ENCODE measurements at places on chromosomes 6 and 20.

DNA sequence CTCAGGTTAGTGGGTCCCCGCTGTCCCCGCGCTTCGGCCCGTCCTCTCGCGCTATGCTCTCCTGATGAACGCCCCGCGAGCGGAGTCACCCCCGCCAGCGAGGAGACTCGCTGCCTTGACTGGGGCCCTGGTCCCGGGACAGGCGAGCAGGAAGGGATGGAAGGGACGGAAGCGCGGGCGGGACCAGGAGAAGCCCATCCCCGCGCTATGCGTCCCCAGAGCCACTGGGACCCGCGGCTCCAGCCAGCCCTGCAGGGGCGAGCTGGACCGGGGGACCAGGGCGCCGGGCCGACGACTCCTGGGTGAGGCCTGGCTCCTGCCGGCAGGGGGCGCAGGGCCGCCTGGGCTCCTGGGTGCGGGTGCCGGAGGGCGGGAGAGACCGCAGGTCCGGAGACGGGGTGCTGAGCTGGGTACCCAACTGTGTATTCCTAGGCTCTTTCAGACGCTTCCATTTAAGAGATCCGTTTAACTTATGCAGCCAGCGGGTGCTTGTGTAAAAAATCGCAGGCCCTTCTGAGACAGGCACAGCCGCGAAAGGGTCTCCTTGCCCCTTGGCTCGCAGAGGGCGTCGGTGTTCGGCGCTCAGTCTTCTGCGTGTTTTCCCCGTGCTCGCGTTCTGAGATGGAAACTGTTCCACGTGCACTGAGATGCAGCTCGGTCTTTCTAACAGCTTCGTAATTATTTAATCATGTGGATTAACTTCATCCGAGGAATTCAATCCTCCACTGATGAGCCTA is 580 bp upstream of the SYCP2 start:
- DNase-seq = peak; percentile 80

GRCh38 chr20:41054847-41055230 is 26.2 kb downstream of the TOP1 start:
- no peak for DNase-seq

- no peak for DNase-seq
Observed at GRCh38 chr6:8113131-8113654, 10.8 kb upstream of the EEF1E1 start.

DNA sequence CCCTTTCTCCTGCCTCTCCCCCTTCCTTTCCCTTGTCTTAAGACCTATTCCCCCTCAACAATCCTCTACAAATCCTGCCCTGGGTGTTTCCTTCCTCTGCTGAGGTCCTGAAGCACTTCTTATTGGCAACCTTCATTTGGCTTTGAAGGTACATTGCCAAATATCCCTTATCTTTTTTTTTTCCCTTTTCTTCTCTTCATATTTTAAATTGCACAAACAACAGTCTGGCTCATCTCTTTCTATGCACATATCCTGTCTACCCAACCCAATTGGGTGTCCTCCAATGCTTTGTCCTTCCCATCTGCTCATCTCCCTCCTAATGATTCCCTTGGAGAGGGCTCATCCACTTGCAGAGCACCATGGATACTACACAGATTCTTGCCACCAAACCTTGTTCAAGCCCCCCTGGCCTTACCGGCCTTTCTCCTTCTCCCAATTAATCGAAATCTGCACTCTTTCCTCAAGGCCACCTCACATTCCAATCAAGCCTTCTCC is 537.9 kb upstream of the JARID2 start:
- DNase-seq = no peak

DNA sequence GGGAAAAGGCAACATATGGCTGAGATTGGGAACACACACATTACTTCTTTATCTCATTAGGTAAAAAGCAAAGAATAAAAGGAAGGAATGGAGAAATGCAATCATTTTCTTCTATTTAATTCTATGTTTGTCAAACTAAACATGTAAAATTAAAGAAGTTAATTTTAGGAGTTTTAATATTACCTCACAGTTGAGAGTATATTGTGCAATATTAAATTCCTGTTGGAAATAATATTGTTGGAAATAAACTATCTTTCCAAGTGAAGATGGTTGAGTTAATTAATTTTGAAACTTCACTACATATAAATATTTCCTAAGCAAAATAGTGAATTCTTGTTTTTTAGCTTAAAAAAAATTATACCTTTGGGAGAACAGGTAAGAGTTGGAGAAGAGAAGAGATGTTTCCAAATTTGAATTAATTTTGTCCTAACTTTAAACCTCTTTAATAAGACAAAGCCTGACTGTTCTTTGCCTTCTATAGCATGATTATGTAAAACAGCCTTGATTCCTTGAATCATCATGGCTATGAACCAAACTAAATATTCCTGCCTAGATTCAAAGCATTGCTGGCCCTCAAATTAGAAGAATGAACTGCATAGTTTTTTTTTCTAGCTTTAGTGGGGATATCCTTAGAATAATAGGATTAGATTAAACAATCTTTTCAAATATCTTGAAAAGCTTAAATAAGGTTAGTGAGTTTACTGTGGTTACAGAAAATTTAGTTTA is 1349.1 kb upstream of the ADGRB3 start:
- DNase-seq = no peak

- no peak for DNase-seq
Observed at GRCh38 chr6:26272171-26272637, 92.8 kb upstream of the BTN3A2 start.

- no peak for DNase-seq
Observed at GRCh38 chr6:33050014-33050810, 23.2 kb downstream of the HLA-DPA1 start.

- DNase-seq = no peak
Observed at GRCh38 chr20:15220778-15221565, 883.6 kb upstream of the FLRT3 start.

- peak; percentile 73 for DNase-seq
Observed at GRCh38 chr6:123829302-123829953, 25.8 kb downstream of the NKAIN2 start.

DNA sequence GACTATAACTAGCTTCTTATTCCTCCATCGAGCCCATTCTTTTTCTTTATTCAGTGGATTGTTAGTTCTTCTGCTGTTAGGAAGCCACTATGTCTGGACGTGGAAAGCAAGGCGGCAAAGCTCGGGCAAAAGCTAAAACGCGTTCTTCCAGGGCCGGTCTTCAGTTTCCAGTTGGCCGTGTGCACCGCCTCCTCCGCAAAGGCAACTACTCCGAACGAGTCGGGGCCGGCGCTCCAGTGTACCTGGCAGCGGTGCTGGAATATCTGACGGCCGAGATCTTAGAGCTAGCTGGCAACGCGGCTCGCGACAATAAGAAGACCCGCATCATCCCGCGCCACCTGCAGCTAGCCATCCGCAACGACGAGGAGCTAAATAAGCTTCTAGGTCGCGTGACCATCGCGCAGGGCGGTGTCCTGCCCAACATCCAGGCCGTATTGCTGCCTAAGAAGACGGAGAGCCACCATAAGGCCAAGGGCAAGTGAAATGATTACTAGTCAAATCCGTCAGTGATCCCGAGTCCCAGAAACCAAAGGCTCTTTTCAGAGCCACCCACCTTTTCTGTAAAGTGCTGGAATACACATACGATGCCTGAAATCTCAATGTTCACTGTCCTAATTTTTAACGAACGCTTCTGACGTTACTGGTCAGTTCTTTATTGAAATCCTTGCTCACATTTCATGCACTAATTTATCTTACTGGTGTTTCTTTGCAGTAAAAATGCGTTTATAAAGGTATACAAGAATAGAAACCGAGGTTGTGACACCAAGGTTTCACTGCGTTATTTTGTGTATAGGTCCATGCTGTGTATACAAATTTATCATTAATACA is 129.9 kb downstream of the HFE start:
- DNase-seq = peak; percentile 69

DNA sequence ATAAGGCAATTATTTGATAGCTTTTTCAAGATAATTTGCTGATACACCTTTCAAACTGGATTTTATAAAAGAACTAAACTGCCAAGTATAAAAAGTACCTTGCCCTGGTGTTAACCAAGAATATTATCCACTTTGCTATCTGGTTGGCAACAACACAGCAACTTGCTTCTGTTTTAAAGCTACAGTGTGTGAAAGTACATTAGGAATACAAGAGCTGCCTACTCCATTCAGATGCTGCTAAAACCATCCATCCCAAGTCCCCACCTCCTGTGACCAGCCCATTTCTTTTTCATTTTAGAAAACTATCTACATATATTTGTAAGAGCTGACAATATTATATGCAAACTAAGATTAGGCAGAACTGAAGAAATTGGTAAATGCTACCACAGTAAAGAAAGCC is 12.8 kb downstream of the CLDN20 start:
- DNase-seq = no peak

DNA sequence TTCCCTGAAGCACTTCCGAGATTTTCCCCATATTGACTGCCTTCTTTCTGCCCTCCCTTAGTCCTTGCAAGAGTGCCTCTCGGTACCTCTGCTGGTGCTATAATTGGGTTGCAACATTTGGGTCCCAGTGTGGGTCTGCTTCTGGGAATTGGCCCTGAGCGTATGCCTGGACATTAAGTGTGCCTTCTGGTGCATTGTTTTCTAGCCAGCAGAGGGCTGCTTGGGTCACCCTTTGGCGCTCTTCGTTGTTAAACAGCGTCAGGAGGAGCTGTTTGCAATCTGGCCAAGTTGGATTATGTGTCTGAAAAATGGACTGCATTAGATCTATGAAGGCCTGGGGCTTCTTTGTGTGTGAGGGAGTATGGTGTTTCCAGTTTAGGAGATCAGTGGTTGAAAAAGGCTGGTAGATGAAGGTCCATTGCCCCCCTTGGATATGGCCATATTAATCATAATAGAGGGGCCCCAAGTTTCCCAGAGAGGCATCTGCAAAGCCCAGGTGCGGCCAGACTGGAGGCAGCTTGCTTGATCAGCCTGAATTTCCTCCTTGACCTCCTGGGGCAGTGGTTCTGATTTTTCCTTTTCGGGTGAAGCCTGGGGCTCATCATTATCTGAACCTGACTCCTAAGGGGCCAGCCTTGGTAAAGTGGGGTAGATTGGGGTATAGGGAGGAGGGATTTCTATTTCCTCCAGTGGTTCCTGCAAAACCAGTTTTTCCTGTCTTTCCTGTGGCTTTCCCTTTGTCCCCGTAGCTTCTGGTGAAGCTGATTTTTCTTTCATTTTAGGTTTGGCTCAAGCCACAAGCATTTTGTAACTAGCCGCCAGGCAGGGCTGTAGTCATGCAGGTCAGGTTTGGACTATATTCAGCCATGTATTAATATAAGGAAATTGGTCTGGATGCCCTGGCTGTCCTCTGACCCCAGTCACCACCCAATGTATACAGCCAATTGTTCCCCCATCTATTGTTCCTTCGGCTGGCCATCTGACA is 85.4 kb upstream of the GPR6 start:
- no peak for DNase-seq

- no peak for DNase-seq
Observed at GRCh38 chr6:36735110-36736071, 37.8 kb downstream of the RAB44 start.

DNA sequence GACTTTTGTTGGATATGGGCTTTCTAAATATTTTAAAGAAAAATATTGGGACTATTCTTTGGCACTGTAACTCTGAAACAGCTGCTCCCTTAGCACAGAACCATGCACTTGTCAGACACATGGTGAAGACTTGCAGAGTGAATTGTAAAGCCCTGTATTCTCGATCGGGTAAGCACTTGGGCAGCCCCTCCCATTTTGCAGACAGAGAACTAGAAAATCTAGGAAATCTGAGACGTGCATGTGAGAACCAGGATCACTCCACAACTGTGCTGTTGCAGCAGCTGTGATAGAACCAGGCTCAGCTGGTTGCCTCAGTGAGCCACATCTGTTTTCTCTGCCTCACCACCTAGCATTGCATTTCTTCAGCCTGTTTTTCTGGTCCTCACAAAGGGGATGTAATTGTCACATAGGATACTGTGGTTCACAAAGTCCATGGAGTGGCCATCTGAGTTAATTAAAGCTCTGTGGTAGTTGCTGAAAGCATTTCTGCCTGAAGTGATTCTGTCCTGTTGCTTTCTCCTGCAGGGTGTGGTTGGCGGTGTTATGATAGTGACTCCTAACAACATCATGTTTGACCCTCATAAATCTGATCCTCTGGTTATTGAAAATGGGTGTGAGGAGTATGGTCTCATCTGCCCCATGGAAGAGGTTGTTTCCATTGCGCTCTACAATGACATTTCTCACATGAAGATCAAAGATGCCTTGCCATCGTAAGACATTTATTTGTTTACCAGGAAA is 71.8 kb upstream of the HINT3 start:
- DNase-seq = no peak

DNA sequence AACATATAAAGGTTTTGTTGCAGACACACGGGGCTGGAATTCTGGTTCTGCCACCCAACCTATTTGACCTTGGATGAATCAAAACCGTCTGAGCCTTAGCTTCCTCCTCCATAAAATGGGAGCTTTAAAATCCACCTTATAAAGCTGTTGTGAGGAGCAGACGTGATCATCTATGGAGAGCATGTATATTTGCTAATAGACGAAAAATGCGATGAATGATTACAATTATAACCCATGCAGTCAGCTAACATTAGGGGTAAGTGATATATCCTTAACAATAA is 586 bp upstream of the NUP153 start:
- DNase-seq = no peak
